Epithelial cell of esophagus (primary cell): ENCODE measurements at places on chromosomes 7 and 10.

DNA sequence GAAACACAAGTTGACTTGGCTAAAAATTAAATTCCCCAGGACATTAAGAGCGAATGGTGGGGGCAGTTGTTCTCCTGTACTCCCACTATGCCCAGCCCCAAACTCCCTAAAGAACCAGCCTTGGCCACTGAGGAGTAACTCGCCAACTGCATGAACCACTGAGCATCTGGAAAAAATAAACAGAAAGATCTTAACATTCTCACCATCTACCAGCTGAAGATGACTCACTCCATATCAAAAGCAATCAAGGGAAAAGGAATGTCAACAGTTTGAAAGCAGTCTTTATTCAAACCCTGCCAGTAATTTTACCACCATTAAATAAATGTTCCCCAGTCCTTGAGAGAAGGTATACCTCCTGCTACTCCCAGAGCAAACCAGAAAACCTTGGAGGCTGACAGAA is 45.4 kb downstream of the CTTNBP2 start:
- peak; percentile 46 for DNase-seq

DNA sequence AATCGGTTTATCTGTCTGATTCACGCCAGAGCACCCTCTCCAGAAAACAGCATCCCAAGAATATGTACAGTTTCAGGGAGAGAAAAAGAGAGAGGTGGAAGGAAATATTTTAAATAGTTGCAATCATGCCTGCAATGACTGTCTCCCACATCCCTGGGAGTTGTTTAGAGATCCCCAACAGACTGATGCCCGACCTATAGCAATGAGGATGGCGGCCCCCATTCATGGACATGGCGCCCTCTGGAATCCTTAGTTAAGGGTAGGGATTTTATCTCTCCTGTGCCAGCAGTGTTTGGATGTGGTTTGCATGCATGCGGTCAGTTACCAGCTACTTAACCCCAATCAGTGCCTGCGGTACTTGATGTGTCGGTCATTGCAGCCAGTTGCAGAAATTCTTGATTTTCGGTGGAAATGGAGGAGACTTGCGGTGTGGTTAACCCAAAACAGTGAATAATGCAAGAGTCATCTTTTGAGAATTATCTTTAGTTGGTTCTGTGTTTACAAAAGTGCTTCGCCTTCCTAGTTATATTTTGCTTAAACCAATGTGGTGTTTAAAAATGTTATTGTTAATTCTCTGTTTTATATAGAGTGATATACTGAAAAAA is 186.0 kb upstream of the TCF7L2 start:
- no peak for DNase-seq

GRCh38 chr7:11345621-11346020 is 371.9 kb downstream of the PHF14 start:
- DNase-seq, result no peak

- no peak for DNase-seq
Observed at GRCh38 chr10:34736976-34737771, 77.9 kb downstream of the PARD3 start.

- DNase-seq, result no peak
Observed at GRCh38 chr10:11337516-11337915, 273.9 kb downstream of the USP6NL start.

DNA sequence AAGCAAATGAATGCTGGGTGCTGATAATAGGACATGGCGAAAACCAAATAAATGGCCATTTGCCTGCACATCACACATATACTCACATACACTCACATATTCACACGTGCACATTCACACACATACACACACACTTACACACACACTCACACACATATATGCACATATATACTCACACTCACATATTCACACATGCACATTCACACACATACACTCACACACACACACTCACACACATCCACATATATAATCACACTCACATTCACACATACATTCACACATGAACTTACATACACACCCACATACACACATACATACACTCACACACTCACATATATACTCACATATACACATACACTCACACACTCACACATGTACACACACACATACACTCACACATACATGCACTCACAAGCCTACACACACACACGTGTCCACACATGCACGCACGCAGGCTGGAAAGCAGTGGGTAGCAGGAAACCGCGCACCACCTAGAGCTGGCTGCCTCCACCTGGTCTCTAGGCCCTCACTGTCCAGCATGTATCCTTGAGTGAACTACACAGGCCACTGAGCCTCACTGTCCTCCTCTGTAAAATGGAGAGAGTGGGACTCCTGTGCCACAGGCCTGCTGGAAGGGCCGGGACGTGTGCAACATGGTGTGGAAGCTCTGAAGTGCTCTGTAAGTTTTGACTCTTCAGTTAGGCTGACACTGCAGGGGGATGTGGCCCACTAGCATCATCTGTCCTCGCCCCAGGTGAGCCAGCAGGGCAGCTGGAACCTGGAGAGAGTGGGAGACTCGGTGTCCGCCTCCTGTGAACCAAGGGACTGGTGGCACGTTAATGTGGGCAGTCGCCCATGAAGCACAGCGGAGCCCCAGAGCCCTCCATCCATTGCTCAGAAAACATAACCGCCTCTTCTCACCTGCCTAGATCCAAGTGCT is 14.9 kb downstream of the TMEM72 start:
- no peak for DNase-seq

GRCh38 chr10:93199191-93199751 is 125.6 kb downstream of the CYP26A1 start:
- peak; percentile 21 for DNase-seq

DNA sequence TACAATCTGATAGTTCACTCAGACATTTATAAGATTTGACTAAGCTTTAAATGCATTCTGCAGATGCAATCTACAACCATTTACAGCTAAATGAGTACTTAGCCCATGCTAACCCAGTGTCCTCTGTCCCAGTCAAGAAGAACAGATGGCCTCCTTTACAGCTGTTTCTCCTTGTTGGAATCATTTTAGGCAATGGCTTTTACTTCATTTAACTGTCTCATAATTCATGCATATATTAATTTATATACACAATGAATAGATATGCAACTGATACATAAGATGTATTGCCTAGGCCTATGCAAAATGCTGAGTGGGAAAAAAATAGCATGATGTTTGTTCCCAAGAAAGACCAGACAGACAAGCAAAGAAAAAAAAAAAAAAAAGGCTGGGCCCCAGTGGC is 82.2 kb downstream of the TSPAN12 start:
- no peak for DNase-seq

- DNase-seq, result no peak
Observed at GRCh38 chr7:105723572-105723971, 142.3 kb upstream of the EFCAB10 start.

DNA sequence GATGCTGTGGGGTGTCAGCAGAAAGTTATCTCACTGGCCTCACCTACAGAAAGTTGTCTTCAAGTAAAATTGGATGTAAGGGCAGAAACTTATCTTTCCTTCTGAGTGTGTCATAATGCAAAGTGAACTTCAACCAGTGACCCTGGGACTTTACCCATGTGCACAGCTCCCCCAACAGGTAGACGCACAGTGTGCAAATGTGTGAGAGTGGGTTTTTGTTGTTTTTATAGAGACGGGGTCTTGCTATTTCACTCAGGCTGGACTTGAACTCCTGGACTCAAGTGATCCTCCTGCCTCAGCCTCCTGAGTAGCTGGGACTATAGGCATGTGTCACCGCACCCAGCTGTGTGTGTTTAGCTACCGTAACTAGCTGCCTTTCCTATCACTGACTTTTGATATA is 6.4 kb upstream of the KAZALD1 start:
- DNase-seq, result no peak

DNA sequence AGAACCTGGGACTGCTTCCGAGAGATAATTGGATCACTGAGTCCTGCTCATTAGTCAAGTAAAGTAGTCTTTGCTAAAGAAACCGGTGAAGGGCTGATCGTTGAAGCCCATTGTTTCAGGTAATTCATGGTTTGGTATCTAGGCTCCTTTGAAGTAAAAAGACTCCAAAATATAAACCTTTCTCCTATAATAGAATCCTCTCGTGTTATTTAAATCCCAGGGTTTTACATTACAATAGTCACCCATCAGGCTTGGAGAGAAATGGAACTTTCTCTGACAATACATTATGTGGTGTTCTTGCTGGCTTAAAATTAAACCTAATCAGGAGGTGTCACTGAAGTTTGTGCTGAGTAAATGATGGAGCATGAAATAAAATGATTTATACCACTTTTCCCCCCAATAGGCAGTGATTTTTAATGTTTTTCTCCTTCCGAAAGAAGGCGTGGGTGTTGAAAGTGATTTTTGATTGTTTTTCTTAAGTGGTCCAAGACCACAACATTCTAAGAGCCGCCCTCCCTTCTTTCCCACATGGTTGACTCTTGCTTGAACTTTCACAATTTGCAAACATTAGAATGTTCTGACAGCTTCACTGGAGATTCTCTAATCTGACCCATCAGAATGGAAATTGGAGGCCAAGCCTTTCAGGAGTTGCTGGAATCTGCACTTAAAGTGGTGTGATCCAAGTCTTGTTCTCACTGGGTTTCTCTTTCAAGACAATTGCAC is 44.2 kb downstream of the LRMDA start:
- no peak for DNase-seq

- no peak for DNase-seq
Observed at GRCh38 chr10:3700531-3701076, 84.4 kb downstream of the KLF6 start.

- DNase-seq, result no peak
Observed at GRCh38 chr10:77571490-77571889, 66.1 kb downstream of the KCNMA1 start.

GRCh38 chr10:49559476-49559875 is 20.6 kb upstream of the ERCC6 start:
- no peak for DNase-seq
